ENCODE measurements at places on chromosomes 16 and 17.

GRCh38 chr16:83273504-83274173 lies 534.1 kb upstream of the HSBP1 start:
- no peak for DNase-seq

- DNase-seq = no peak
Measured at GRCh38 chr17:73343739-73344454, 32.1 kb upstream of the CDC42EP4 start.

DNA sequence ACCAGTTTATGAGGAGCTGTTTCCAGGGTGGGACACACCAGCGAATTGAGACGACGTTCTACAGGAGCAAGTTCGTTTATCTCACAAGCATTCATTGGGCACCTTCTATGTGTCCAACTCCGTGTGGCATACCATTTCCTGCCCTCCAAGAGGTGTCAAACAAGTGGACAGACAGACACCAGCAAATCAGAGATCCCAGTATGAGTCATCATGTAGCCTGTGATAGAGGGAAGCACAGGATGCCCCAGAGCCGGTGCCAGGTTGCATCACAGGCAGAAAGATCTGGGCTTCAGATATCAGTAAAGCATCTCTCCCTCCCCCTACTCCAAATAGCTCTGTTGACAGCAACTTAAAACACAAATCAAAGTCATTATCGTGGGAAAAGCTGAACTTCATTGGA lies 31.8 kb upstream of the MAF start:
- DNase-seq = no peak

DNA sequence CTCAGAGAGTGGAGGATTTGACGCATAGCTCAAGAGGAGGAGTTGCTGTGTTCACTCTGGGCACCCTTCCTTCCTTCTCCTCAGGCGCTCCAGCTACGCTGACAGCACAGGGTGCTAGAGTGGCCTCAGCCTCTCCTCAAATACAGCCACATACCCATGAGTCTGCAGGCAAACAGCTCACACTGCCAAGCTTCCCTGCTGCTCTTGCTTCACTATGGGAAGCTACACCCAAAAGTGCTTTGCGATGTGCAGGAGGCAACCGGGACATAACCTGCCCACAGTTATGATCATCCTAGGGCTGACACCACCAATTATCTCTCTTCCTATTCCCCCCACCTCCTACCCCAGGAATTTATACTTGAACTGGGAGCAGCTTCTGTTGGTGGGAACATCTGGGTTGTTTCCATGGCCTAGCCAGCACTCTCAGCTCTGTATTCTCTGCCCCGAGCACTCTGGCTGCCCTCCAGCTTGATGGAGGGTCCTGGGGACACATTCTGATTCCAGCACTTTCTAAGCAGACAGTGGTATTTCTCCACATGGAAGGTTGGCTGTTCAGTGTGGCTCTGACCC lies 40.3 kb upstream of the SREBF1 start:
- DNase-seq = no peak

GRCh38 chr17:74045608-74046280 lies 157.7 kb upstream of the RPL38 start:
- no peak for DNase-seq

- DNase-seq = no peak
Measured at GRCh38 chr17:19398301-19399181, 11.6 kb upstream of the MFAP4 start.

DNA sequence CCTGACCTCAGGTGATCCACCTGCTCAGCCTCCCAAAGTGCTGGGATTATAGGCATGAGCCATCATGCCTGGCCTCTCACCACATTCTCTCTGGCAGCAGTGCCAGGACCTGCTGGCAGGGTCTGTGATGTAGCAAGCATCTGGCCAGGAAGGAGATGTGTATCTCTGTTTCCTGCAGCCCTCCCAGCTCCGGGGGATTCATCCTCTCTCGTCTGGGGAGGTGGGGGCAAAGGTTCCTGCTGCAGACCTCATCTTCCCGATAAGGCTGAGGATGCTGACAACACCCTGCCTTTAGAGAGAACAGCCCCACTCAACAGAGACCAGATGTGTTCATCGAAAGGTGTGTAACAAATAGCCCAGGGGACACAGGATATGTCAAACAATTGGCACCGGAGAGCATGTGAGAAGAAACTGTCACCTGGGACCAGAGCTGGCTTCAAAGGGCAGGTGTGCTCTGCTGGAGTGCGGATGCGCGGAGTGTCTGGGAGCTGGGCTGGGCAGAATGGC lies 54.8 kb upstream of the SEC14L1 start:
- peak; percentile 80 for DNase-seq

- no peak for DNase-seq
Measured at GRCh38 chr17:20735796-20736195, 156.3 kb downstream of the CDRT15L2 start.

DNA sequence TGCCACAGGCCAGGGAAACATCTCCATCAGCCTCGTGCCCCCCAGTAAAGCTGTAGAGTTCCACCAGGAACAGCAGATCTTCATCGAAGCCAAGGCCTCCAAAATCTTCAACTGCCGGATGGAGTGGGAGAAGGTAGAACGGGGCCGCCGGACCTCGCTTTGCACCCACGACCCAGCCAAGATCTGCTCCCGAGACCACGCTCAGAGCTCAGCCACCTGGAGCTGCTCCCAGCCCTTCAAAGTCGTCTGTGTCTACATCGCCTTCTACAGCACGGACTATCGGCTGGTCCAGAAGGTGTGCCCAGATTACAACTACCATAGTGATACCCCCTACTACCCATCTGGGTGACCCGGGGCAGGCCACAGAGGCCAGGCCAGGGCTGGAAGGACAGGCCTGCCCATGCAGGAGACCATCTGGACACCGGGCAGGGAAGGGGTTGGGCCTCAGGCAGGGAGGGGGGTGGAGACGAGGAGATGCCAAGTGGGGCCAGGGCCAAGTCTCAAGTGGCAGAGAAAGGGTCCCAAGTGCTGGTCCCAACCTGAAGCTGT lies 3.4 kb downstream of the NXPH3 start:
- DNase-seq = no peak

DNA sequence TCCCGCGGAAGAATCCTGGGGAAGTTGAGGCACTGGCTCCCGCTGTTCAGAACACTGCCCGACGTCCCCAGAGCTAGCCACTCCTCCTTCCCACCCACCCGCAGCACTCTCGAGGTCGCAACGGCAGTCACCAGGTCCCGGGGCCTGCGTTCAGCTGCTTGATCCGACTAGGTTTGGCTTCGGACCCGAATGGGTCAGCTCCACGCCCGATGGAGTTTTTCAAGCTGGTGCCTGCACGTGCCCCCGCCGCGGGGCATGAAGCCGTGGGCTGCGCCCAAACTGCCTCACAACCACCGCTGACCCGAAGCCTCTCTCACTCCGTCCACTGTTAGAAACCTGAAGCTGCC lies 12.4 kb upstream of the ODF4 start:
- DNase-seq = no peak

DNA sequence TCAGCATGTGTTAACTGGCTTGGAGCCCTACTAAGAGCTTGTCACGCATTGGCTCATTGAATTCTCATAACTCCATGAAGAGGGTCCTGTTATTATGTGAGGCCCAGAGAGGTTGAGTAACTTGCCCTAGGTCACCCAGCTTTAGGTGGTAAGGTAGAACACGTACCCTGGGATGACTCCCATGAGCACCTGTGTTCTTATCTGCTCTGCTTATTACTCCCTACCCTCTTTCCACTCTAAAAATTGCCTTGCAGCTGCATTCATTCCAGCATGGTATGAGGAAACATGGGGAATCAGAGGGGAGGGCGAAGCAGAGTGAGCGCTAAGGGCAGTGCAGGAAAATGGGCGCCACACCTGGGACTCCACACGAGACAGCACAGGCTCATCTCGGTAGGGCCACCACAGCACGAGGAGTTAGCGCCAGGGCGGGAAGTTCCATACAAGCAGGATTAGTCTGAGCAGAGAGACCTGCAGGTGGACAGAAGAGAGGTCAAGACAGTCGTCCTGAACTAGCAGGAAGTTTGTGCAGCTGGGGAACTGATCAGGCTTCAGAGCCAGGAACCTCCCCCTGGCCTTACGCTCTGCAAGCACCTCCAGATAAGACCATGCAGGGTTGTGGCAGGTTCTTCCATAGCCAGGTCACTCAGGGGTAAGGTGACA lies 10.1 kb downstream of the COPZ2 start:
- no peak for DNase-seq

DNA sequence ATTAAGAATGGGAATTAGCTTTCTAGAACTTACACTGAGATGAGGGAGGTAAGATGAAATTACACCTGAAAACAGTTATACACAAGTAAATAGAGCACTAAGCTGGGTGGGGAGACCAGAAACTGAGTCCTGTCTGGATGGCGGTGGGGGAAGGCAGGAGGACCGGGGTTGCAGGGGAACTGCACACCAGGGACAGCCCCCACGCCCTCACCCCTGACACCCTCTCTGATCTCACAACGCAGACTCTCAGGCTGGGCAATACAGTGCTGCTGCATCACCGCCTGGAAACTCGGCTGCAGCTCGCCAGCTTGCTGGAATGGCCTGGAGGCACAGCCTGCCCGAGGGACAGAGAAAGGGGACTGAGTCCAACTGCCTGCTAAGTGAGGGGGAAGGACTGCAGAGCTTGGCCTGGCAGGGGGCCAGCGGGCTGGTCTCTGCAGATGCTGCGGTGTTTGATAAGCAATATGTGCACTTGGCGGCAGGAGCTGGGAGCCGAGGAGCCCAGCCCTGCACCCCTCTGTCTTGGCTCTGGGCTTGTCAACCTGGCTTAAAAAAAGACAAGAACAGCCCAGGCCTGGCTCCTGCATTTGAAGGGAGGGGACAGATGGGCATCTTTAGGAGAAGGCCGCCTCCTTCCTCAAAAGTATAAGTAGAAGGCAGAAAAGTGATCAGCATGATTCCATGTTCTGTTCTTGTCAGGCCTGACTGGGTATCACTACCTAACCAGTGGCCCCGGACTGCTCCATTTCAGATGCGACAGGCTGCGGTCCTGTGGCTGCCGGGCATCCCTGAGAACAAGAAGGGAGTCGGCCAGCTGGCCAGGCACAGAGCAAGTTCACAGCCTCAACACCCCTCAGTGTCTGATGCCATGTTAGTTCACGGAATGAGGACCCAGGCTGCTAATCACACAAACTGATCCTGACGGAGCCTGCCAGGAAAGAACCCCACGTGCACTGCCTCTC lies 30.2 kb downstream of the SPHK1 start:
- DNase-seq = peak; percentile 72

DNA sequence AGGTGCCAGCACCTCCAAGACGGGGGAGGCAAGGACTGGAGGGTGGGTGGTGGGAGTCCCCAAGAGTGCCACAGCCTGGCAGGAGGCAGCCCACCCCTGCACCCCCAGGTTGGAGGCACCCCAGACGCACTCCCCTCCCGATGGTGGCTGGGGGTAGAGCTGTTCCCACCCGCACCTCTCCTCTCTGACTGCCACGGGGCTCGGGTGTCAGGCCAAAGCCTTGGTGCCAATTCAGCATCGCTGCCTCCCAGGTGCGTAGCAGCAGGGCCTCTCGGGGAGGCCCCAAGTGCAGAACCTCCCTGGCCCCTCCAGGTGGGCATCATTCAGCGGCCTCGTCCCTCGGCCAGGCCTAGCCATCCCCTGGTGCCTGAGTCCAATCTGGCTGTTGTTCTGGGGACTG lies 81.1 kb downstream of the ENGASE start:
- no peak for DNase-seq

DNA sequence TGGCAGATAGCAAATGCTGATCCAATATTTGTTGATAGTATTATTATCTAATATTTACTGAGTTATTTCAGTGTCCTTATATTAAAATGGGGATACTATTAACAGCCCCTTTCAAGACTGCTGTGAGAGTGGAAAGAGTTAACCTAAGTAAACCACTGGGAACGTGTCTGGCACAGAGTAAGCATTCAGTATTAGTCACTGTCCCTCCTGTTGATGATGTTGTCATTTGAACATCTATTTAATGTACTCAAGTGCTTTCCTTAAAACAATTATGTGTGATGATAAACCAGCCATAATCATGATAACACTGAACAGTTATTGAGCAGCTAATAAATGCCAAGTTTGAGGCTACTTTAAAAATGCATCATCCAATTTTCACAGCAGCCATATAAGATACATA lies 135.7 kb upstream of the XYLT1 start:
- no peak for DNase-seq

- no peak for DNase-seq
Measured at GRCh38 chr17:34672176-34672785, 92.9 kb downstream of the TMEM132E start.

- DNase-seq = peak; percentile 83
Measured at GRCh38 chr16:25413975-25414374, 156.3 kb upstream of the ZKSCAN2 start.

DNA sequence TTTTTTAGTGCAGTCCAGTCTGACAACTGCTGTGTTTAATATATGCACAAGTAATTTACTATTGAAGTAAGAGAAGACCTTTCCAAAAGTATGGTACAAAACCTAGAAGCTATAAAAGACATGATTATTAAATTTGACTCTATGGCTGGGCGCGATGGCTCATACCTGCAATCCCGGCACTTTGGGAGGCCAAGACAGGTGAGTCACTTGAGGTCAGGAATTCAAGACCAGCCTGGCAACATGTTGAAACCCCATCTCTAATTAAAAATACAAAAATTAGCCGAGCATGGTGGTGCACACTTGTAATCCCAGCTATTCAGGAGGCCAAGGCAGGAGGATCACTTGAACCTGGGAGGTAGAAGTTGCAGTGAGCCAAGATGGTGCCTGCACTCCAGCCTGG lies 41.4 kb upstream of the VWA3A start:
- DNase-seq = no peak

- DNase-seq = peak; percentile 26
Measured at GRCh38 chr16:58225965-58226602, 28.2 kb upstream of the CSNK2A2 start.

- DNase-seq = no peak
Measured at GRCh38 chr16:20940871-20941635, 40.5 kb downstream of the LYRM1 start.

- no peak for DNase-seq
Measured at GRCh38 chr17:77366558-77367245, 225.9 kb downstream of the SEC14L1 start.

- DNase-seq = peak; percentile 81
Measured at GRCh38 chr16:78503602-78504001, 404.1 kb downstream of the WWOX start.

DNA sequence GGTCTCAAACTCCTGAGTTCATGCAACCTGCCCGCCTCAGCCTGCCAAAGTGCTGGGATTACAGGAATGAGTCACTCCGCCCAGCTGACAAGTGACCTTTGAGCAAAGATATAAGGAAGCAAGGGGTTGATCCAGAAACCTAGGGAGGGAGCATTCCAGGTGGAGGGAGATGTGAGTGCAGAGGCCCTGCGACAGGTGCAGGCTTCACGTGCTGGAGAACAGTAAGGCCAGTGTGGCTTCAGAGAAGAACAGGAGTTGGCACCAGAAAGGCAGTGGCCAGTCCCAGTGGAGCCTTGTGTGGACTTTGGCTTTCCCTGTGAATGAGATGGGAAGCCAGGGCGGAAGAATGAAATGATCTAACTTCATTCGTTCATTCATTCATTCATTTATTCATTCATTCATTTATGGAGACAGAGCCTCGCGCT lies 73.6 kb upstream of the HAS3 start:
- no peak for DNase-seq
